ENCODE measurements at places on chromosomes 16 and 17.

DNA sequence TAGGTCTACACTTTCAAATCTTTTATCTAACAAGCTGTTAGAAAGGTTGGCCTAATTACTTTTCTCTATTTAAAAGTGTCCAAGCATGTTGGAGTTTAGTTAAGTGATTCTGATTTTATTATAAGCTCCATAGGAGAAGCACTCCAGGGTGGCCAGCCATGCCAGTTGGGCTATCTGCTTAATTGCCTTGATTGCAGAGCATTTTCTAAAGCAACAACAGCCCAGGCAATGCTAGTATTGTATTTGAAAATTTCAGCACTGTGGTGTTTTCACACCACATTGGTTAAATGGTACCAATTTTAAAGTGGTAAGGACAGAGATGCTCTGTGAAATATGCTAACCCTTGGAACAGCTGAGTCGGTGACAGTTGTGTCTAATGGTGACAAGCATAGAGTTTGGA is 510.5 kb upstream of the CDH8 start:
- no peak for DNase-seq

- peak; percentile 83 for DNase-seq
Measured at GRCh38 chr17:68462381-68463210, 5.3 kb upstream of the WIPI1 start.

- no peak for DNase-seq
Measured at GRCh38 chr17:54907376-54907775, 6.7 kb downstream of the TOM1L1 start.

DNA sequence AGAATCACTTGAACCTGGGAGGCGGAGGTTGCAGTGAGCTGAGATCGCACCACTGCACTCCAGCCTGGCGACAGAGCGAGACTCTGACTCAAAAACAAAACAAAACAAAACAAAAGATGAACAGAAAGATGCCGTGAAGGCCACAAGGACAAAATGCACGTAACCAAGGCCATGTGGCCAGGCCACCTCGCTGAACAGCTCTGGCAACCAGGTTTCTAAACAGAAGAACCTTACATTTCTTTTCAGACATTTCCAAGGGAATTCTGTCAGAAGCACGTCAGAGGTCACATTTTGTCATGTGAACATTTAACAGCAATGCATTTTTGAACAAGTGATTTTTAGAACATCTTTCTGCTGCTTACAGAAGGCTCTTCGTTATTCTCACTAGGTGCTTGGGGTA is 28.8 kb downstream of the USP22 start:
- no peak for DNase-seq

GRCh38 chr16:66696669-66697630 is at the start of gene CMTM4:
Gene CMTM4, minus strand, starts transcription at chr16:66696743. Its CDS starts 218 bp downstream, at chr16:66696525.
- peak; percentile 83 for DNase-seq

All from M059J (cell line).